Bone marrow (tissue), 2 donors: ENCODE measurements at places on chromosomes 3 and 15.

GRCh38 chr3:128009952-128010846 is 42.0 kb upstream of the SEC61A1 start:
- no peak for DNase-seq

GRCh38 chr15:44584162-44584749 is 47.3 kb downstream of the EIF3J start:
- DNase-seq: no peak

DNA sequence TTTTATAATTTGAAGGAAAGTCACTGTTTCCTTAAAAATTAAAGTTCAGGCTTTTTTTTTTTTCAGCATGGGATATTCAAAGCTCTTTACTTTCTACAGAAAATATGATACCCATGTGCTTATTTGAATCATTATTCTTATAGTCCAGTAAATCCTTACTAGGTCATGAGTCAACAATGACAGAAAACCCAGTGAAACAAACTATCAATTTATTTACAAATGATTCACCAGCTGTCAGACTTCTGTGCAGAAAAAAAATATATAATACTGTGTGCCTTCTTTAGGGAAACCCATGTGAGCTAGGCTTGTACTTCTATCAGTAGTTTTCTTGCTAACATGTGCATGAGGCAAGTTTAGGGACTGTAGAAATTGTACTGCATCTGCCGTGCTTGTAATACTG is 1.2 kb downstream of the ACP3 start:
- DNase-seq: no peak

DNA sequence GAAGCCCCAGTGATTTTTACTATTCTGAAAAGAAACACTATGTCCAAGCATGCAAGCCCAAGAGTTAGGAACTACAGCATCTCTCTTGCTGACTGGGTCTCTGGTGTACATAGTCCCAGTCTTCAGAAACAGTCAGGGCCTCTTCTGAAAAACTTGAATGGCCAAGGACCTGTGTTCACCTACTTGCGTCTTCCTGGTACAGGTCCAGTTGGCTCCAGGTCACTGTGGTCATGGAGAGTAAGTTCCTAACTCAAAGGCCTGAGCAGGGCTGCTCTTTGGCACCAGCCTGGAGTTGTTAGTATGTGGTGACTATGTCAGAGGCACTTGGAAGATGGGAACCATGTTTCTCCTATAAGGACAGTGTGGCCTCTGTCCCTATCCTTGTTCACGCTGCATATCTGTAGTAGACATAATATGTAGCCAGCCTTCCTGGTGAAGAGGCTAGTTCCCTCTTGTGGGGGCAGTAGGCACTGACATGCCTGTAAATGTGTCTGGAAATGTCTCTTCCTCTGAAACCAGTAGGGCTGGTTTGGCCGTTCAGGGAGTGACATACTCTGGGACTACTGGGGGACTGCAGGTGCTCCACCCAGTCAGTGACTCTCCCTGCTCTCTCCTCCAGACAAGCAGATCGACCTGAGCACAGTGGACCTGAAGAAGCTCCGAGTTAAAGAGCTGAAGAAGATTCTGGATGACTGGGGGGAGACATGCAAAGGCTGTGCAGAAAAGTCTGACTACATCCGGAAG is 2.6 kb upstream of the RBM15B start:
- DNase-seq: no peak

DNA sequence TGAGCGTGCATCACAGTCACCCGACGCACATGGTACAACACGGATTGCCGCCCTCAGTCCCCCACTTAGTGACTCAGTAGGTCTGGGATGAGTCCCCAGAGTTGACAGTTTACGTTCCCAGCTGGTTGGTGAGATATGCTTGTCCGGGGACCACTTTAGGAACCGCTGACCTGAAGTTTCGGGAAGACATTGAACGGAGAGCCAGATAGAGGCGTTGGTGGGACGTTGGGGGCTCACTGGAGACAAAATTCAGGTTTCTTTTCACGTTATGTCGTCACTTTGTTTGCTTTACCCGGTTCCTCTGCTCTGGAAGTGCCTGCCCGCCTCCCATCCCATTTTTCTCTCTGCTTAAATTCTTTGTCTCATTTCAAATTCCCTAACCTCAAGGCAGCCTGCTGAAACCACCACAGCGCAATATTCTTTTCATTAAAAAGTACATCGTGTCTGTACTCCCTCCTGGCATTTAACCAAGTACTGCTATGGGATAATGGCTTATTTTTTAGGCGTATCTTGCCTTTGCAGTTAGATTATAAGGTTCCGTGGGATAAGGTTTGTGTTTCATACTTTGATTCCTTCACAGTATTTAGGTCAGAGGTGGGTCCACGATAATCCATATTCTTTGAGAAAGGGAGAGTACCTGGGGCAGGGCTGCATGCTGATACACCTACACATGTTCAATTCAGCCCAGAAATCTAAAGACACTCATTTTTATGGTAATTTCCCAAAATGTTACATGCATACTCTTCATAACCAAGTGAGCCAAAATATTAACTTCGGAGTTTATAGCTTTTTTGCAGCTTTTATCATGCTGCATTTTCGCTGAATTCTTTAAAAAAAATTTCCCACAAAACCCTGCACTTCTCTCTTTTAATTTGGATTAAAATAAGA is 921 bp downstream of the LMLN start:
- no peak for DNase-seq
